ENCODE measurements at places on chromosomes 5 and 9. TPM values are rescaled to one million over a fixed set of nuclear protein-coding genes. Genes with fewer than 3 reads are reported as not detected.

DNA sequence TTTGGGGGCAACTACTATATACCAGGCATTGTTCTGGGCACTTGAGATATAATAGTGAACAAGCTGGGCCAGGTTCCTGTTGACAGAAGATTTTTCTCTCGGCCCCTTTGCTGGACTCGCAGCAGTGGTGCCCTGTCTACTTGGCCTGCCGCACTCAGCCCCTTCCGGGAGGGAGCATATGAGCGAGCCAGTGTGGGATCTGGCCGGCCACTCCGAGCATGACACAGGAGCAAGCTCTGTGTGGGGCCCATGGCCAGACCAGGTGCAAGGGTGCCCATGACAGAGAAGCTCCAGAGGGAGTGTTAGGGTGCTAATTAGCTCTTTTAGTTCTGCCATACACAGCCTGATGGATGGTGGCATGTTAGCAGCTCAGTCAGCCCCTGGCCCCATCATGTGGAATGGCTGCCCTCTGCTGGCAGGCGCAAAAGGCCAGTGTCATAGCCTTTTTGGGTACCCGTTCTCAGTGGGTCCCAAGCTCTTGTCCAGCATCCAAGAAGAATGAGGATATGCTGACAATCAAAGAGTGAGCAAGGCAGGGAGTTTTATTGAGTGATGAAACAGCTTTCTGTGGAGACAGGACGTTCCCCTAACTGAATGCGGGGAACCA lies 9.3 kb upstream of the KIF4B start:
- no peak for DNase-seq

GRCh38 chr5:125148706-125149105 lies 402.3 kb upstream of the ZNF608 start:
- DNase-seq = no peak

DNA sequence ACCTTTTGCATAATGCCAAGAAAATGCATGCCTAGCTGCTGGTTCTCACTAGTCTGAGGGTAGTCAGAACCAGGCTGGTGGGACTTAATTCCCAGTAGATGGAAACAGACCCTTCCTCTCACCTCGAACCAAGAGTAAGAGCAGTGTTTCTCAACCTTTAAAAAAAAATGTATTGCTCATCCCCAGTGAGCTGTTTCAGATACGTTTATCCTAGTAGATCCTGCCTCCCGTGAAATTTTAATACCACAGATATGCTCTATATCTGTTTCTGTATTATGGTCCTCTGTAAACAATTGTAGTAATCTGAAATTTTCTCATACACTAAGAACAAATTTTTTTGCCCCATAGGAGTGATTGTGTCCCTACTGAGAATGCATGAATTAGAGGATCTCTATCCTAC lies 86.2 kb downstream of the TEK start:
- no peak for DNase-seq

DNA sequence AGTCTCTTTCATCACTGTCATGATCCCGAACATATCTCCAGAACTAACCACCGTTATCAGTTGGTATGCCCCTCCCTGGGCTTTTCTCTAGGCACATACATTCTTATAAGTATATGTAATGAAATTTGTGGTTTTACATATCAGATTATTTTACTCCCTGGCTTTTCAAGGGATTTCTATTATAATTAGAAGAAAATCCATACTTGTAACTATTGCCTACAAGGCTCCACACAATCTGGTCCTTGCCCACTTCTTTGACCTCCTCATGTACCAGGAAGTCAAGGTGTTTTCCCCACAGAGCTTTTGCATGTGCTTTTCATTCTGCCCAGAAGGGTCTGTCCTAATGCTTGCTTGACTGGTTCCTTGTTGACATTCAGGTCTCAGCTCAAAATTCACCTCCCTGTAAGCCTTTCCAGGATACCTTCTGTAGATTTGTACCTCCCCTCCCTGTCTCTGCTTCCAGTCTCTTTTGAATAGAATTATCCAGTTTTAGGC lies 33.6 kb upstream of the HSD17B4 start:
- DNase-seq = no peak

GRCh38 chr9:16867576-16868311 lies 2.7 kb downstream of the BNC2 start:
- DNase-seq = no peak

DNA sequence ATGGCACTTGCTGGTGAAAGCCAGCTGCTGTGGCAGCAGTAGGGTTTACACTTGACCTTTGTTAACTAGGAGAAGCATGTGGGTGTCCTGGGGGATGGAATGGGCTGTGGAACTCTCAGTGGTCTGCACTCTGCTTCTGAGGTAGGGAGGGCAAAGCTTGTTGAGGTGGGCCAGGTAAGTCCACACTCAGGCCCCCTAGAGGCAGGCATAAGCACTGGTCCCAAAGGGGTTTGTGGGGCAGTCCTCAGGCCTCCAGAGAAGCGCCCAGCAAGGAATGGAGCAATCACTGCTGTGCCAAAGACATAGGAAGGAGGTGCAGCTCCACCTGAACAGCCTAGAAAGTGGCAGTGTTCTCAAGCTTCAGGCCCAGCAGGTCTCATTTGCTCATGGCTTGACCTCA lies 34.7 kb downstream of the INSL4 start:
- no peak for DNase-seq

DNA sequence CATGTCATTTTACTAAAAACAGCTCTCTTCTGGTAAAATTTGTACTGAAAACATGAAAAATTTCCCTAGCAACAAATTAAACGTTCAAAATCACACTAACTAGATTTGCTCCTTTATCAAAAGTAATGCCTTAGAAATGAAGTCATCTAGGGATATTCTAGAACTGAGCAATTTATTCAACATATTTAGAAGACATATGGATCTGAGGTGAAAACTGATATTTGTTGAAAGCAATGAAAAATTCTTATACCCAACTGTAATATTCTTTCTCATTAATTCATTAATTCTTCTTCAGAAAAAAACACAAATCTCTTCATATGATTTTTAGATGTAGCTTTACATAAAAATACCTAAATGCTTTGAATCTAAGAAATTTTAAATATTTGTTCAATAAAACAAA lies 604.9 kb downstream of the NR2F1-AS1 start:
- DNase-seq = no peak

GRCh38 chr5:145378226-145378625 lies 456.9 kb downstream of the PRELID2 start:
- no peak for DNase-seq

GRCh38 chr9:84567805-84568204 lies 101.7 kb upstream of the NTRK2 start:
- no peak for DNase-seq

GRCh38 chr5:67842806-67843205 lies 372.8 kb upstream of the PIK3R1 start:
- DNase-seq = no peak

- DNase-seq = no peak
These were observed 4.1 kb downstream of the TRIO start for GRCh38 chr5:14147210-14147609.

DNA sequence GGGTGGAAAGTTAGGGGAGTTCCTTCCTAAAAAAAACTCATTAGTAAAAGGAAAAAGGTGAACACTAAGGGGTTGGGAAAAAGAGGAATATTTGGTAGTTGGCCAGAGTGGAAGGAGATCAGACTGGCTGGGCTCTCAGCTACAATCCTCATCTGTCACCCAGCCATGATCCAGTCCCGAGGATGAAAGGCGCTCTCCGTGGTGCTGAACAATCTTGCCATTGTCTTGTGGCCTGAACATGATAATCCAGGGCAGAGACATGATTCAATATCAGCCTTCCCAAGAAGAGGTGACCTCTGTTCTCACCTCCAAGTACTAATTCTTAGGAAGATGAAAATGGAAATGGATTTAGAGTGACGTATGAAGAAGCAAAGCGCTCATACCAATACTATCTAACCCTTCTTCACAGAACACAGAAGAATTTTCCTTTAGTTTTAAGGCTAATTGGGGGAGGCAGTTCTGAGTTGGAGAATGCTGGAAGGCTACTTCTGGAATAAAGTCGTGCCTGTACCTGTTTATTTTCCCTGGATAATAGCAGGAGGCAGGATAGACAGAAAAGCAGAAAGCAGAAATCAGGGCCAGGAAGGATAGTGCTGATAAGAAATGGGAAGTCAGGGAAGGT lies 36.6 kb upstream of the MYORG start:
- DNase-seq = no peak

DNA sequence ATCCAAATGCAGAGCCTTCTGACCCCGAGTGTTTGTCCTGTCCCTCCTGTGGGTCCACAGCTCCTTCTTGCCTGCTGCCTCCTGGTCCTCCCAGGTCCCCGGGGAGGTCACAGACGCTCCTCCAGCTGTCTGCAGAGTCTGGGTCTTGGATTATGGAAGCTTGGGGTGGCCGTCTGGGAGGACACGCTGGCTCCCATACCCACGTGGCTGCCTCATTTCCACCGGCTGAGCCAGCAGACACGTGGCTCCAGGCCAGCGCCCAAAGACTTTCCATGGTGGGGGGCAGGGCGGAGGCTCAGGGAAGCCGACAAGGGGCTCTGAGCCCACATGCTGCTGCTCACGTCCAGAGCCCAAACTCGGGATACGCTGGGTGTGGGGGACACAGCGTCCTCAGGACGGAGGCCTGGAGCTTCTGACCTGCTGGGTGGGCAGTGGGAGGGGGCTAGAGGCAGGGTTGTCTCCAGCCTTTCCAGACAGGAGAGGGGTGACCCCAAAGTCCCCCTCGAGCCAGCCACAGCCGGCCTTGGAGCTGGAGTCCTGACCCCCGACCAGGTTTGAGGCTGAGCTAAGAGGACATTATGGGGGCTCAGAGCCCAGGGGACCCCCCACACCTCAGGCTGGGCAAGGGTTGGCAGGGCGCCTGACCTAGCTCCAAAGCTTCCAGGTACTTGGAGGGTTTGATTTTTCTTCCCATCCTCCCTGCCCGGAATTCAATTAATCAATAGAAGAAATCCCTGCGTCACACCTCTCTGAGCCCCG lies 24.2 kb upstream of the RNU6ATAC start:
- no peak for DNase-seq

GRCh38 chr9:130387905-130388304 lies 56.9 kb upstream of the ASS1 start:
- no peak for DNase-seq

DNA sequence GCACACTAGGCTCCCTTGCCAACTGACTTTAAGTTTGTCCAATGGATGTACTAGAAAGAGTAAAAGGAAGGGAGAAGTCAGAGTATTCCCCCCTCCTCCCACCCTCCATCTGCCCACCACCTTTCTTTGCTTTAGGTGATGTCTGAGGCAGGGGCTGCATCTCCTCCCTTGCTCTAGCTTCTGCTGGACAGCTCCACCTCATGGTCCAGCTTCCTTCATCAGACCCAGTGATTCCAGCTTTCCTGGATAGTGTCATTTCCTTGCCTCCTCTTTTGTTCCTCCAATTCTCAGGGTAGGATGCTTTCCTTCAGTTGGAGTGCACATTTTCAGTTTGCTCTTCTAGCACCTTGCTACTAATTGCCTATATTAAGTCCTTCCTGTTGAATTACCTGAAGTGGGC lies 67.4 kb downstream of the RAD23B start:
- DNase-seq = no peak

DNA sequence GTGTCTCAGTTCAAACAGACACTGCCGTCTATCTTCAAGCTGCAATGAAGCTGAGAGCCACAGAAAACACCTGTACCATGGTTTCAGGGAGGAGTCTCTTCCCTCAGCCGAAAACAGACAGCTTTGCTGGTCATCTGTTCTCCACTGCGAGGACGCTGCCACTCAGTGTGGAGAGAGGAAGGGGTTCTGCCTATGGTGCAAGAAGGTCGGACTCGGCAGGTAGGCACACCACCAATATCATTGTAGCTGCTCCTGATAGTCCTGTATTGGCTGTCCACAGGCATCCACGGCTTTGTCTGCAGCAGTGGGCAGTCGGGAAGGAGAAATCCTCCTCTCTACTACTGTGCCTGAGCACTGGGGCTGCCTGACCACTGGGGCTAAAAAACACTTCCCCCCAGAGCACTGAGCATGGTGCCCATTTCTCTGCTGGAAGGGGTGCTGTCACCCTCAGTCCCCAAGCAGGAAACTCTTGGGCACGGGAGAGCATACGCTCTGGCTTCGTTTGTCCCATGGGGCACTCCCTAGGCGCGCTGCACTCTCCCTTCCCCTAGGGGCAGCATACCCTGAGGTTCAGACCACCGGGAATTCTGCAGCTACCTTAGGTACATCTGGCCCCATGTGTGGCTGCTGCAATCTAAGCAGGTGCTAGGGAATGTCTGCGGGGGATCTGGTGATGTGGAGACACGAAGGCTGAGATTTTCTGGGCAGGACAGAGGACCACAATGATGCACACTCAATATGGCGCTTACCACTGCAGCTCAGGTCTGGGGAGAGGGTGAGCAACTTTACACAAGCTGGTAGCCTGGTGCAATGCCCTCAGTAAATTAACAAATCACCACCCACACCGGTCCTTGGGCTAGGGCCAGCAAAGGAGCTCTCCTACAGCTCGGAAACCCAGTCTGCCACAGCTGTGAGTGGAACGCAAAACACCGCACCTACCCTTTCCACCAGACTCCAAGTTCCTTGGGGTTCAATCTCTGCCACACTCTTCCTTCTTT lies 880.9 kb upstream of the SEMA6A start:
- DNase-seq = no peak

DNA sequence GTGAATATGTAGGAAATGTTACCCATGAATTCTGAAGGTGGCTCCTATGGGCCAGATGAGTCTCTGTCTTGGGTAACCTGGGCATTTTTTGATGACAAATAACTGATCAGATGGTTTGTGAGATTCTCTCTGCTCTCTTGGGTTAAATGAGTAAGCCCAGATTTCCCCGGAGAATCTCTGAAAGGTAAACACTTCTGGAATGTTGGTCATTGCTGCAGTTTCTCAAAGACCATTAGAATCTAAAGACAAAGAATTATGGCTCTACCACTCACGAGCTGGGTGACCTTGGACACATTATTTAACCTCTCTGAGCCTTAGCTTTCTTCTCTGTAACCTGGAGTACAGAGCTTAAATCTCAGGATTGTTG lies 191.2 kb downstream of the DAB2IP start:
- no peak for DNase-seq

DNA sequence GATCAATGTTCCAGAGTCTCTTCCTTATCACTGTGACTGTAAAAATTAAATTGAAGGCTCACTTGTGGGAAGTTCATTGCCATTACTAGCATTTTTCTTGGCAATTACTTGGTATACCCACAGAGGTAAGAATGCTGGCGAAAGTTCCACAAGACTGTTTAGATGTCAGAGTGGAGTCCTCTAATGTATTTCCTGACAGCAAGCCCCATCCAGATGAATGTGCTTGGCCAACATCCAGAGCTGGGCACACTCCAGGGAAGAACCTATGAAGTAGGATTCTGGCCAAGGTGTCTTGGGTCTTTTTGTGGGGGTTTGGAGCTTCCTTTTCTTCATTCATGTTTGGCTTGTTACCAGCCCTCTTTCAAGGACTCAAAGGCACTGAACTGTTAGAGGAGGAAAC lies 473.6 kb downstream of the DMAC1 start:
- no peak for DNase-seq

- no peak for DNase-seq
These were observed 20.3 kb downstream of the ANGPTL2 start for GRCh38 chr9:127102176-127102575.

- DNase-seq = peak; percentile 53
These were observed 8.5 kb downstream of the AMBP start for GRCh38 chr9:114069476-114070187.

- DNase-seq = no peak
These were observed 466.7 kb downstream of the ACTL7B start for GRCh38 chr9:108389056-108389455.

MYMK gene
- not detected for total RNA-seq

IL13 gene
- not detected for total RNA-seq

TLE1 gene
- total RNA-seq = 9.8 TPM

CACFD1 gene
- total RNA-seq = 15.0 TPM

CER1 gene
- total RNA-seq = not detected

FOXD4L4 gene
- total RNA-seq = not detected

KCNMB1 gene
- total RNA-seq = 5.7 TPM

LCP2 gene
- 6.2 TPM for total RNA-seq

DMRTA1 gene
- 0.38 TPM for total RNA-seq

DMRT3 gene
- 0.16 TPM for total RNA-seq

GRXCR2 gene
- 0.78 TPM for total RNA-seq

GABRB2 gene
- 0.22 TPM for total RNA-seq
